ENCODE measurements at places on chromosomes 5 and 9.

DNA sequence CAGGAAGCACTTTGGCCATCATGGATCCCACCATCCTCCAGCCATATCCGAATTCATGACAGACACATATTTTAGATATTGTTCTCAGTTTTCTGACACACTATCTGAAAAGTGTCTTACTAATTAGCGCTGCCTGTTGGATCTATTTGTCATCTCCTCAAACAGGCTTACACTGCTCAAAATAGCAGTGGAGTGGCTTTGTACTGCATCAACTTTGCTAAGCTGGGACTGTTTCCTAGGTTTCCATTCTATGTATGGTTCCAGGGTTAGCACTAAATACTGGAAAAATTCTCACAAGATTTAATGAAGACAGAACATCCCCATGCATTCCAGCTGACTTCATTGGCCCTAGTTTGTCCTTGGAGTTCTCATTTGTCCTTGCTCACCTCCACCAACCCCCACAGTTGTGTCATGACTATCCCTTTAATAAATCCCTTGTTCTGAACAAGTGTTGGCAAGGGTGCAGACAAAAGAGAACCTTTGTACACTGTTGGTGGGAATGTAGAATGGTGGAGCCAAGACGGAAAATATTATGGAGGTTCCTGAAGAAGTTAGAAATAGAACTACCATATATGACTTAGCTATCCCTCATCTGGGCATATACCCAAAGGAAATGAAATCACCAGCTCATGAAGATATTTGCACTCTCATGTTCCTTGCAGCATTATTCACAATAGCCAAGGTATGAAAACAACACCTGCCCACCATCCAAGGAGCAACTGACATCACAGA is 136.5 kb upstream of the RAI14 start:
- DNase-seq, result no peak

DNA sequence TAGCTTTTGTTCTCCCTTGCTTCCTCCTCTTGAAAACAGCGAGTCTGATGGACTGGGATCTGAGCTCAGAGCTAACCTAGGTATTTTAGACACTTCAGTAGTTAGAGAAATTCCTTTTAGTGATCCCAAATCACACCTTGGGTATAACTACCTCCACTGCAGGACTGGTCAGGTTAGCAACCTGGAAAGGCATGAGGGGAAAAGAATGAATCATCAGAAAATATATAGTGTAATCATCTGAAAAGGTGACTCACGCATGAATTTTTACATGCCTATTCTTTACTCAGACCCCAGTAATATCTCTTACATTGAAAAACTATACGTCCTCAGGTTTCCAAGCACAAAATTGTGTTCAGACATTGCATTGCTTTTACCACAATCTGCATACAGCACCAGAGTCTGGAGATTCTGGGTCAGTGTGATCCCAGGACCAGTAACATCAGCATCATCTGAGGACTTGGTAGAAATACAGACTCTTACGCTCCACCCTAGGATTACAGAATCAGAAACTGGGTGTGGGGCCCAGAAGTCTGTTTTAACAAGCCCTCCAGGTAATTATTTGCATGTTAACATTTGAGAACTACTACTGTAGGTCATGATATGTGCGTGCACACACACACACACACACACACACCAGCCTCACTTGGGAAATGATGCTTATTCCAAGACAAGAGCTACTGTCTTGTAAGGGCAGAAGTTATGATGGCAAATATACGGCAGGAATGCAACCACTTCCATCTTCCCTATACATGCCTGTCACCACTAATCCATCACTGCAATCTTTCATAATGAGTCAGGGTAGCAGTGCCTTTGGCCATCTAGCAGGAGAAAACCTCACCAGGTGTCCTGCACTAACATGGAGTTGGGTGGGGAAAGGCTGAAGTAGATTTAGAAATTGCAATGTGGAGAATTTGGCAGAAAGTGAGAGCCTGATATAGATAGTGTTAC is 271.6 kb upstream of the MAP3K1 start:
- no peak for DNase-seq

- DNase-seq, result no peak
Measured at GRCh38 chr9:32398207-32398606, 13.8 kb downstream of the ACO1 start.

GRCh38 chr5:89069591-89069990 is 186.6 kb upstream of the MEF2C start:
- DNase-seq, result no peak

GRCh38 chr9:133332381-133332730 is 3.6 kb downstream of the SURF6 start:
- no peak for DNase-seq

DNA sequence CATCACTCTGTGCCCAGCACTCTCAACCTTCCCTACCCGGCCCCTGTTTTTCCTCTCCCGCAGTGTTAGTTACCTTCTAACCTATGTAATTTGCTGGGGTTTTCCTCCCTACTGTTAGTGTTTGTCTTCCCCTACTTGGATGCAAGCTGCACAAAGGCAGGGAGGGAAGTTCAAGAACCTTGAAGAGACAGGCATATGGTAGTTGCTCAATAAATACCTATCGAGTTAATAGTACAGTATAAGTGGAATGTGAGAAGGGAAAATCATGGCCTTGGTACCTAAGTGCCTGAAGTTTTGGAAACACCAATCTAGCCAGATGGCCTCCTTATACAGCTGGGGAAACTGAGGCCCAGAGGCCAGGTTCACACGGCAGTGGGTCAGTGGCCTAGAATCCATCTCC is 24.2 kb downstream of the PDGFRB start:
- no peak for DNase-seq

- DNase-seq, result no peak
Measured at GRCh38 chr9:117887383-117887782, 183.2 kb downstream of the TLR4 start.

- no peak for DNase-seq
Measured at GRCh38 chr9:112084907-112085306, 90.2 kb downstream of the SUSD1 start.

Data from left ventricle myocardium inferior (tissue), 1 donor.